DMS53 (cell line): ENCODE measurements at places on chromosomes 7 and 10.

- DNase-seq = no peak
These were observed 59.7 kb upstream of the HABP2 start for GRCh38 chr10:113493195-113493594.

- no peak for DNase-seq
These were observed 196.6 kb upstream of the KIAA1217 start for GRCh38 chr10:24012249-24012803.

DNA sequence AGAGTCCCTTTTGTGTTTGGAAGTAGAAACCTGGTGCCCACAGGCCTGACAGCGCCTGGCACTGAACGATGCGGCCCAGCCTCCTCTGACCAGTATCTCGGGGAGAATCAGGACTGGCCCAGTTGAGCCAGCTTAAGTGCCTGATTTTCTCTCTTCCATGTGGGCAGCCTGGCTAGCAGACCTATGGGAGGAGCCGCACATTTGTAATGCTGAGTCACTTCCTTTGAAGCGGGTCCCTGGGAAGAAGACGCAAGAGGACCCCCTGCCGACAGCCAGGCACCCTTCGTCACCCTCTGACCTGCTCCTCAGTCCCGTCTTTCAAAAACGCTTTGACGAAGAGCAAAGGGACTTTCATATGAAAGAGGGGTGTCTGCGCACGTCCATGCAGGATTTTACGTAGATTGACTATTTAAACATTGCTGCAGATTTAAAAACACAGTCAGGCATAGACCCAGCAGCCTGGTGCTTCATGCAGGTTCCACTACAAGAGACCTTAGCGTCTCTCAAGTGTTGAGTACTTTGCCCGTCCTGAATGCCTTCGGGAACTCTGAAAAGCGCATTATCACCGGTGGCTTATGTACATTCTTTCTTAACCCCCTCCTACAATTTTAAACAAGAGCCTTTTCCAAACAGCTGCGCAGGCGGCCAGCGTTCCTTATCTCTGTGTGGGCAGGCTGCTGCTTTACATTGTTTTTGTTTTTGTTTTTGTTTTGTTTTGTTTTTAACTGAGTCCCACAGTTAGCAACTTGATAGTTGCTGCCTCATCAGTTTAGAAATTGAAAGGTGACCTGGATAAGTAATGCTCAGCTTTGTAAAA lies 36.5 kb upstream of the AP5Z1 start:
- peak; percentile 86 for DNase-seq

DNA sequence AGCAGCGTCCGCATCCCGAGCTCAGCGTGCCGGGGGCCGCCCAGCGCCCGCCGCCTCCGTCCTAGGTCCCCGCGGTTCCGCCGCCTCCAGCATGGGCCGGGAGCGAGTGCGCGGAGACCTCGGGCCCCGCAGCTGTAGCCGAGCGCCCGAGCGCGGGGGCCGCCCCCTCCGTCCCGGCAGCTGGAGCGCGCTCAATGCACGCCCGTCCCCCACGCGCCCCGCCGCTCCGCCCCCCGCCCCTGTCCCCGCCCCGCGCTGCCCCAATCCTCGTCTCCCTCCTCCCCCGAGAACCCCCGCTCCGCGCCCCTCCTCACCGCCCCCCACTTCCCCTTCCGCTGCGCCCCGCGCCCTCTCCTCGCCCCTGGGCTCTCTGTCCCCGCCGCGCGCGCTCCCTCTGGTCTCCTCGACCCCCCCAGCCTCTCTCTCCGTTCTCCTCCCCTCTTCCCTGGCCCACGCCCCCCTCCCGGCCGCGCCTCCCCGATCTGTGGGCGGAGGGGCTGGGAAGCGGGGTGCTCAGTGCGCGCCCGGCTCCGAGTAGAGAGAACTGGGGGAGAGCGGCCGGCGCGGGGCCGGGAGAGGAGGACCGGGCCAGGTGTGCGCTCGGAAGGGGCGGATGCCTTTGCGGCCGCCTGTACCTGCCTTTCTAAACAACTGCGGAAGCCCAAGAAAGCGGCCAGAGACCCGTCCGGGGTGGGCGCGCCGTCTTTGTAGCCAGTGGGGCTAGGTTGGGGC lies at the start of gene VIPR2:
Gene VIPR2, minus strand, starts transcription at position 110 of the 732 bp plus-strand sequence. Its CDS starts 96 bp downstream, at position 14.
- DNase-seq = no peak

- no peak for DNase-seq
These were observed 29.9 kb upstream of the HBP1 start for GRCh38 chr7:107138696-107139420.

DNA sequence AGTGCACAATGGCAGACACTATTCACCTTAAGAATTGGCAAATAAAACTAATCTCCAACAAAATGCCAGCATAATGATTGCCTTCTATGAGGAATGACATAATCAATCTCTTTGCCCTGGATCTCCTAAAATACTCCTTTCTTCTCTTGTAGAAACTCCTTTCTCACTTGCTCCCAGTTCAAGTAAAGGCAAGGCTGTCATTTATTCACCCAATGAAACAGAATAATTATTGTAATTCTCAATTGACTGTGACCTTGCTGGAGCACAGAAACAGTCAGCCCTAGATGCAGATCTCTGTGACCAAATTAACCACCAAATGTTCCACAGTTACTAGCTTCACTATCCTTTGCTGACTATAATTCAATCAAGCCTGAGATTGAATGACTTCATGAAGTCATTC lies 99.3 kb downstream of the SEMA3C start:
- no peak for DNase-seq

DNA sequence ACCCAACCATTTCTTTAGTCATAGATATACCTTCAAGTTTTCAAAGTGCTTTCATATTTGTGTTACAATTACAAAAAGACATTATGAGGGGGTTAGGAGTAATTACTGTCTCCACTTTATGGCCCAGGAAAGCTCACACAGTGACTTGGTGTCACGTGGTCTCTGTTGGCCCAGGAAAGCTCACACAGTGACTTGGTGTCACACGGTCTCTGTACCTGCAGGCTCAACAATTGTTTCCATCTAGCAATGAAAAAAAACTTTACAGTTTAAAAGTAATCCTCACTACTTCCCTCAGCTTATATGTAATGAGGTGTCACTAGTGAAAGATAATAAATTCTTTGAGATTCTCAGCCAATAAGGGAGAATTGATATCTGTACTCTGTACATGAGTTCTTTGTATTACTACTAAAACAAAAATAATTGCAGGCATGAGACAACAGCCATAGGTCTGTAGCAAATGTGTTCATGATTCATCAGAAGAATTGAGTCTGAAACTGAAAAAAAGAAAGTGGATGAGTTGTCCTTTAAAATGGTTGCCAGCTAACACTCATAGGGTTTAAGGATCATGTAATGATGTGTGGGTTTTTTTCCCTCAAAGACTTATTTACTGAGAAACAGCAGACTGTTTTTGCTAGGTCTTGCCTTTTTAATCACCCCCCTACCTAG lies 10.9 kb downstream of the OGDH start:
- DNase-seq = no peak

DNA sequence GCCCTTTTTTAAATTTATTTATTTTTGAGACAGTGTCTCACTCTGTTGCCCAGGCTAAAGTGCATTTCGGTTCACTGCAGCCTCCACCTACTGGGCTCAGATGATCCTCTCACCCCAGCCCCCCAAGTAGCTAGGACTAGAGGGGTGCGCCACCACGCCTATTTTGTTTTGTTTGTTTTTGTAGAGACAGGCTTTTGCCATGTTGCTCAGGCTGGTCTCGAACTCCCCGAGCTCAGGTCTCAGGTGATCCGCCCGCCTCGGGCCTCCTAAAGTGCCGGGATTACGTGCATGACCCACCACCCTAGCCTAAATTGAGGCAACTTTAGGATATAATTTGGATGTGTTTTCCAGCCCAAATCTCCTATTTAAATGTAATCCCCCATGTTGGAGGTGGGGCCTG lies 805 bp downstream of the ZNF736 start:
- peak; percentile 48 for DNase-seq

- no peak for DNase-seq
These were observed 120.9 kb upstream of the TMEM106B start for GRCh38 chr7:12089951-12090756.

DNA sequence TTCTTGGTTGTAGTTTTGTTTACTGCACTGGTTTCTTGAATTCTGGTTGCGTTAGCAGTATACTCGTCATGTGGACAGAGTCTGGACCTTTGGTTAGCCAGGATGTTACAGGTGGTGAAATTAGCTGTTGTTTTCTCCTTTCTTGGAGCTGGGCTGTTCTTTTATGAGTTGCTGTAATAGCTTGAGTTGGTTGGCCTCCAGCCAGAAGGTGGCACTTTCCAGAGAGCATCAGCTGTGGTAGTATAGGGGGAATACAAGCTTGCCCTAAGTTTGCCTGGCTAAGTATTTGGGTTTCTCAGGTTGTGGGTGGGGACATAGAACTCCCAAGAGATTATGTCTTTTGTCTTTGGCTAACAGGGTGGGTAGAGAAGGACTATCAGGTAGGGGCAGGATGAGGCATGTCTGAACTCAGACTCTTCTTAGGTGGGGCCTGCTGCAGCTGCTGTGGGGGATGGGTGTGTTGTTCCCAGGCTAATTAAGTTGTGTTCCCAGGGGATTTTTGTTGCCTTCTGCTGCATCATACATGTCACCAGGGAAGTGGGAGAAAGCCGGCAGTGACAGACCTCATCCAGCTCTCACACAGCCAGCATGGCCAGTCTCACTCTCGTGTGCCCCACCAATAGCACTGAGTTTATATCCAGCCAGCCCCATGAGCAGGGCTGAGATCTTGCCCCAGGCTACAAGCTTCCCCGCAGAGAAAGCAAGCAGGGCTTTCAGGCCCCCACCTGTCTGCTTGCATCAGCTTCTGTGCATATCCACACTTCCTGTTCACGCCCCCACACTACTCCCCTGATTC lies 246.7 kb upstream of the TPK1 start:
- peak; percentile 12 for DNase-seq

DNA sequence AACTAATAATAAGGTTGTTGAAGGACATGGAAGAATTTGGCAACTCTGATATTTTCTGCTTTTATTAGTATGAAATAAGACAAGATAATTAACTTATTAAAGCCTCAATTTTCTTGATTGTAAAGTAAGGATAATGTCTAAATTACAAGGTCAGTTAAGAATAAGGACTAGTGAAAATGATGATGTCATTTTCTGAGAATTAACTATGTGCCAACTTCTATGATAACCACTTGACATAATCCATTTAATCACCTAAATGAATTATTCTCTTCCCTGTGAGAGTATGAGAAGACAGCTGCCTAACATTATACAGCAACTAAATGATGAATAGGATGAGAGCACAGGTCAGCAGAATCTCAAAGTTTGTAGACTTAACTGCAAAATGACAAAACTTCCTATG lies 1153.4 kb upstream of the POT1 start:
- no peak for DNase-seq

GRCh38 chr7:16187131-16187530 lies 234.2 kb downstream of the CRPPA start:
- no peak for DNase-seq

- no peak for DNase-seq
These were observed 168.7 kb downstream of the GALNT17 start for GRCh38 chr7:71300603-71301002.

DNA sequence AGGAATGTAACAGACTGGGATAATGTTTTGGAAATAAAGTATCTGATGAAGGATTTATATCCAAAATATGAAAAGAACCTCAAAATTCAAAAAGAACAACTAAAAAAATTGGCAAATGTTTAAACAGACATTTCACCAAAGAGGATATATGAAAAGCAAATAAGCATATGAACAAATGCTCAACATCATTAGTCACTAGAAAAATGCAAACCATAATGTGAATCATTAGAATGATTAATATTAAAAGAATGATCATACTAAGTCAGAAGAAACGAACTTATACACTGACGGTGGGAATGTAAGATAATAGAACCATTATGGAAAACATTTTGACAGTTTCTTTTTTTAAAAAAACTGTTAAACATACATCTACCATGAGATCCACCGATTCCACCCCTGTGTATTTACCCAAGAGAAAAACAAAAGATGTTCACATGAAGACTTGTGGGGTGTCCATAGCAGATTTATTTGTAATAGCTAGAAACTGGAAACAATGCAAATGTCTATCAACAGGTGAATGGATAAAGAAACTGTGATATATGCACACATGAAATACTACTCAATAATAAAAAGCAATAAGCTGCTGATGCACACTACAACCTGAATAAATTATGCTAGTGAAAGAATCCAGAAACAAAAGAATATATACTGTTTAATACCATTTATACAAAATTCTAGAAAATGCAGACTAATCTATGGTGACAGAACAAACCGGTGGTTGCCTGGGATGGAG lies 35.7 kb downstream of the PRKG1 start:
- DNase-seq = no peak

DNA sequence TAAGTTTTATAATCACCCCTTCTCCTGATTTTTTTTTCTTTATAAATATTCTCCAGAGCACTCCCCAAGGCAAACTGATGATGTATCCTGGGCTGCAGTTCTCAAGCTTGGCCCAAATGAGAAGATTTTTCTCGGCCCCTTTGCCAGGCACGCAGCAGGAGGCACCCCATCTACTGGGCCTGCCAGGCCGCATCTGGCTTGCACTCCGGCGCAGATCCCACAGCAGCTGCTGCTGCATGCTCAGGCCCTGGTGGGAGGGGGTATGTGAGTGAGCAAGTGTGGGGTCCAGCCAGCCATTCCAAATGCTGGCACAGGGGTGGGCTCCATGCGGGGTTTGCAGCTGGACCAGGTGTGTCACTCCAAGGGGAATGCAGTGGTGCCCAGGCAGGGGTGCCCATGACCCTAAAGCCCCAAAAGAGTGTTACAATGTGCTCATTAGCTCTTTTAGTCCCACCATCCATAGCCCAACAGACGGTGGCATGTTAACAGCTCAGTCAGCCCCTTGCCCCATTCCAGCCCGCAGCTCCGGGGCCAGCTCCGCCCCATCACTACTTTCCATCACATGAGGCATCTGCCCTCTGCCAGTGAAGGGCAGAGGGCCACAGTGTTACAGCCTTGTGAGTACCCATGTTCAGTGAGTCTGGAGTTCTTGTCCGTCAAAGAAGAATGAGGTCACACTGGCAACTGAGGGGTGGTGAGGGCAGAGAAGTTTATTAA lies 25.9 kb downstream of the OAT start:
- no peak for DNase-seq

DNA sequence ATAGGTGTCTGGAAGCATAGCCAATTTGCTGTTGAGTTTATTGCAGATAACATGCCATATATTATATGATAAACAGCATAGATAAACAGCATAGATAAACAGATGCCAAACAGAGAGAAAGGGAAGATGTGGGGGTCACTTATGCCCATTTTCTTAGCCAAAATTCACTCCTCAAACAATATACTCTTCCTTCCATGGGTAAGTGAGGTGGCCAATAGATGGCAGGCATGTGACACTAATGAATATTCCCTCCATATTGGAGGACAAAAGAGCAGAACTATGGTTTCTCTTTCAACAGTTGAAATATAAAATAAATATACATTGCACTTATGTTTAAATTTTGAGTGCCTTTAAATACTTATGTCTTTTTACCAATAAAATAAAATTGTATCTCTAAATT lies 1212.8 kb downstream of the REEP3 start:
- DNase-seq = peak; percentile 77

- DNase-seq = no peak
These were observed 4.1 kb downstream of the NHLRC2 start for GRCh38 chr10:113858541-113858940.
